Activated naive CD4-positive, alpha-beta T cell treated with anti-CD3 and anti-CD28 coated beads, Interleukin-2, amount 50 U/mL, for 72 hours (primary cell): ENCODE measurements at places on chromosomes 3 and 15.

- DNase-seq = no peak
Observed at GRCh38 chr3:25536521-25537391, 108.7 kb downstream of the RARB start.

DNA sequence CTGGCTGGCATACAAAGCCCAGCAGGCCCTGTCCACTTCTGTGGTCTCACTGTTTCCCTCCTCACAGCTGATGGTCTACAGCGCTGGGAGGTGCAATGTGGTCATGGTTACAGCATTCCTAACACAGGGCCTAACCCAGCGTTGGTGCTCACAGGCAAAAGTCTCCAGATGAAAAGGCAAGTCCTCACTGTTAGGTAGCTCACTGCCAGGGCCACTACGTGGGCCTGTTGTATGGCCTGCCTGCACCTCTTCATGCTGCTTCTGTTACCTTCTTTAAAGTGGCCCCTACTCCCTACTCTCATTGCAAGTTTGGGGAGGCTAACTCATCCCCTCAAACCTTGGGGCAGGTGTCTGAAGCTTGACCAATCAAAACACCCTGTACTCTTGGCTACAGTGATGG is 31.3 kb downstream of the CCDC13 start:
- DNase-seq = no peak

DNA sequence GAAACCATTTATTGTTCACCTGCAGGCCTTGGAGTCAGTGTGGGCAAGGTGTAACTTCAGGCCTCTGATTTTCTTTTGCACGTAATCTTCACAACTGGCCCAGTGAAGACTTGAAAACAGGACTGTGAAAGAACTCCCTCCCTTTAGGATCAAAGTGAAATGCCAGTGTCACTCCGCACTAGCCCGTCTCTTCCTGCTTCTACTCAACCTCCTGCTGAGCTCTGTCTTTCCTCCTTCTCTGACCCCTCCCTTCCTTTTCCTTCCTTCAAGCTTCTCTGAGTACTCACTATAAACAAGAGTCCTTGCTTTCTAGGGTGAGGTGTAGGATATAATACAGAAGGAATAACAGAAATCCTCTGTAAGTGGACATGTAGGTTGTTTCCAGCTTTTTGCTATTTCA is 28.5 kb downstream of the TMEM41A start:
- DNase-seq = no peak

DNA sequence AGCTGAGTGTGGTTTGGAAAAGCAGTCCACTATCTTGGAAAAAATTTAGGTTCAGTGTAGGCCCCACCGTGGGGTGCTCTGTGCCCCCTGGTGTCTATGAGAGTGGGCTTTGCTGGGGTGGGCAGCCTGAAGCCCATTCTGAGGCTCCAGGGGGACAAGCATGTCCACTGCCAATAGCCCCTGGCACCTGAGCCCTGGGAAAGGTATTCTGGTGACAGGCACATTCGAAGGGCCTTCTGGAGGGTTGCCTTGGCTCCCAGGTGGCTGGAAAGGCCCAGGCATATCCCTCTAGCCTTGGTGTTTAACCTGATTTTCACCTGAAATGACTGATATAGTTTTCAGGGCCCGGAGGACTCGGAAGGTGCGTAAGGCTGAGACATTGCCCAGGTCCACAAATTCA is 36.1 kb downstream of the SCN5A start:
- no peak for DNase-seq

DNA sequence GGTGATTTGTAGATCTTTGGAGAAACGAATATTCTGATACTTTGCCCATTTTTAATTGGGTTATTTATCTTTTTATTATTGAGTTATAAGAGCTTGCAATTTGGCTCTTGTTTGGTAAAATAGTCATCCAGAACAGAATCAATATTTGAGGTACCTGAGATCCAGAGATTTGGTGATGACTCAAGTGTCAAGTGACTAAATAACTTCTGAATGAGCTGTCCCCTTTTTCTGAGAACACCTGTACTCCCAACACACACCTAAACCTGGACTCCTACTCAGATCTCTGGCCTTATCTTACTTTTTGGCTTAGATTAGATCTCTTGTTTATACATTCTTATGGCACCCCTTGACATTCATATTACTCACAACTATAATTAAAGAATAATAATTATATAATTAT is 3.1 kb upstream of the TRA2B start:
- DNase-seq = no peak
